ENCODE measurements at places on chromosomes 3 and 15.
A peak's percentile ranks its signal among the peaks of the same experiment; 100 is the strongest.

DNA sequence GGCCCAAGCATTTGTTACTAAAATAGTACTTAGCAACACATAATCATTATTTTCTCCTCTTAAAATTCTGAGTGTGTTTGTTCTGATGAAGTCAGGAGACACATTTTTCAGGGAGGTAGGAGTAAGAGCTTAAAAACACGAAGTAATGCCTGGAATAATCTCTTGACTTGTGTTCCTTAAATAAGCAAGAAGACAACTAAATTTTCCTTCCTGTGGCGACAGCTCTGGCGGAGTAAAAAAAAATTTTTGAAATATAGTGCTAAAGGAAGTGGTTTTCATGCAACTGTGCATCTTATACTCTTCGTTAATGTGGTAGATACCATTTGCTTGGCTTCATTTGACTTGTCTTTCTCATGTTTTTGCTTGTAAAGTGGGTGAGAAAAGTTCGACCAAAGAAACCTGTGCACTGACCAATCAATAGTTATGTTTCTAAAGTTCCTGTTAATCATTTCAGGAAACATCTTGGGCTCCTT lies 11.1 kb upstream of the MBNL1 start:
- DNase-seq: no peak

DNA sequence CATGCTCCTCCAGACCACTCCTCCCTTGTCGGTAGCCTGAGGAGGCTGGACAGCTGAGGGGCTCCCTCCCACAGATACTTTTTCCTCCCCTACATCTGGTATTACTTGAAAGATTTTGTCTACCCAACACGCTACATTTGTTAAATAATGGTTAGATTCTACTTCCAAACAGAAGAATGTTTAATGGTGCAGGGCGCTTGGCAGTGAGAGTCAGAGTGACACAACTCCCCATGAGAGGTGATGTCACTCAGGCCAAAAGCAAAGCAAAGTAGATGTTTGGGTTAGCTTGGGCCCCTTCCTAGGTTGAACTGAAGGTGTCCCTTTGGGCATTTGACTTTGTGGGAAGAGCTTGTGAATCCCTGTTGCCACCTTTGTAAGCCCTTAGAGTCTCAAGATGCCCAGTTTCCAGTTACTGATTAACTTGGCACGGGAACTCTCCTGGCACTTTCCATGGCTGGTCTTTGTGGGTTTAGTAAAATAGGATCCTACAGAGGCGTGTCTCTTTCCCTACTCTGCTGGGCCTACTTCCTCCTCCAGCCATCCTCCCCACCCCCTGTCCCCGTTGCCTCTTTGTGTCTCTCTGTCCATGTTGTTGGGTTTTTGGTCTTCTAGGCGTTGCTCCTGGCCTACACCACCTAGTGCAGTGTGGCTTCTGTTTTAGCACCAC lies 5.6 kb downstream of the LIMD1 start:
- DNase-seq: no peak

DNA sequence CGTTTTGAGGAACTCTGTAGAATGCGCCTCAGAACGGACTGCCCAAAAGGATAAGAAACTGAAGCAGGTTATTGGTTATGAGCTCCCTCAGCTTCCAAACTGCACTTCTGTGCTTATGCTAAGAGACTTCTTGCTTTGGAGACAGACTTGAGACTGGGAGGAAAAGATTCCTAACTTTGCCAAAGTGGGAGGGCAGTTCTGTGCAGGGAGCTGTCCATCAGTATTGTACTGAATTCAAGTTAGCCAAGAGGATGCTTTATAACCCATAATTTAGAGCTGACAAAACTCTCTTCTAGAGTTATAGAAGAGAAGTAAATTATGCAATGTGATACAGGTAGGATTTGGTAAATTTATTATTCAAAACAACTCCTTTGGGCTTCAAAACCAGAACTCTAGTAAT lies 519.8 kb upstream of the GBE1 start:
- DNase-seq: no peak

- DNase-seq: peak; percentile 55
Measured at GRCh38 chr3:106811376-106811775, 565.9 kb upstream of the CCDC54 start.

DNA sequence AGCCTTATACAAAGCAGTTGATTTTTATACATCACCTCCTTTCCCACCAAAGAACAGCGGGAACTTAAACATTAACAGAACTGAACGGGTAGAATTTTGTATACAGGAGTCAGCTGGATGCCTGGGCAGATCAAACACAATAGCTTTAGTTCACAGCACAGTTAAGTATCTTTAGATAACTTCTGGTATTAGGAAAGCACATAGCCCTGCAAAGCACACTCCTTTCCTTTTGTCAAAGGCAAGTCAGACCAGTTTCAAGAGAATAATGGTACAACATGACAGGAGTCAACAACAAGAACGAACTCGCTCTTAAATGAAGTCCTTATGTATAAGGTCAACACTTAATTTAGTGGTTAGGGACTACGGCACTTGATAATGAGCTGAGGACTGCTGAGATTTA lies 26.3 kb downstream of the ABCC5 start:
- DNase-seq: no peak

GRCh38 chr3:159845737-159846136 lies 142.9 kb upstream of the IL12A start:
- no peak for DNase-seq

- peak; percentile 65 for DNase-seq
Measured at GRCh38 chr3:128878556-128879124, 780 bp upstream of the ACAD9 start.
